Stimulated activated CD4-positive, alpha-beta T cell treated with anti-CD3 and anti-CD28 coated beads, Interleukin-4, amount 100 ng/mL, for 48 hours (primary cell): ENCODE measurements at places on chromosomes 13 and 19.

GRCh38 chr13:51282322-51282721 is 57.2 kb upstream of the SERPINE3 start:
- no peak for DNase-seq

- no peak for DNase-seq
Measured at GRCh38 chr13:20573636-20574035, 6.7 kb downstream of the IFT88 start.

GRCh38 chr13:42049454-42049813 is 986 bp downstream of the DGKH start:
- no peak for DNase-seq

GRCh38 chr13:102597029-102597961 is 509 bp downstream of the TPP2 start:
- no peak for DNase-seq

DNA sequence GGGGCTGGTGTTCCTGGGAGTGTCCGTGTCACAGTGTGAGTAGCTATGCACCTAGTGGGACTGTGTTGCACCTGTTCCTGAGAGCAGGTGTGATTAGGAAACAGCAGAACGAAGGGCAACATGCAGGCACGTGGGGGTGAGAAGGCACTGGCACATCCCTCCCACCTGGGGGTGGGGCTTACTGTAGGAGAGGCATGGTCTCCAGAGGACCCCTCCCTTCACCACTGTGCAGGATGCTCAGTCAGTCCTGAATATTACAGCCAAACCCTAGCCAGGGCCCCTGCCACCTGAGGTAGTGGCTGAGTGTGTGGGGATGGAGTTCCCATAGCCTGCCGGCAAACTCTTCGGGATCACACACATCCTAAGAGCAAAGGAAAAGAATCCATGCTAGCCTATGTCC is 99.2 kb downstream of the ZDHHC20 start:
- no peak for DNase-seq

DNA sequence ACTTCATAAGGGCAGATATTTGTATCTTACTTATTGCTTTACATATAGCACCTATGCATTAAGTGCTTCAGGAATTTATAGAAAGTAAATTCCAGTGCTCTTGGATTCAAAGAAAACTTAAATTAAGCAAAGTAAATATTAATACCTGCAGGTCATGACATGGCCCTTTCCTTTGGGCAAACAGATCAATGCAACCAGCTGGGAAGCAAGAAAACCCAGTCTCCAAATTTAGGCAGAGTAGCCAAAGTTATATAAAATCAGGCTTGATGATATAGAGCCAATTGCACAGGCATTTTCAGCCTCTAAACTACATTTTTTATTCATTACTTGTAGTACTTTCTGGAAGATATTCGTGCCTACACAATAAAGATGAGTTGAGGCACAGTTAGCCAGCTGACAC is 16.9 kb downstream of the TGDS start:
- DNase-seq, result no peak

DNA sequence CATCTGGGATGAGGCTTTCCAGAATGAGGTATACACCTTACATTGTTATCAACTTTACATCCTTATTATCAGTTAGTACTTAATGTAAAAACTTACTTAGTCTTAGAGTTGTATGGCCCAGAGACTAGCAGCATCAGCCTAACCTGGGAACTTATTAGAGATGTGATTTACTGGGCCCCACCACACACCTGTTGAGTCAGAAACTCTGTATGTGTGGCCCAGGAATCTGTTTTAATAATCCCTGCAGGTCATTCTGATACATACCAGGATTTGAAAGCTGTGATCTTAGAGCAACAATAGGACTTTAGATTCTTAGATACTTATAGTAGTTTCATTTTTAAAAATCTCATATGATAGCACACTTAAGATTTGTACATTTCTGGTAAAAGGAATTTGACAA is 17.4 kb downstream of the FNDC3A start:
- no peak for DNase-seq

GRCh38 chr13:67229481-67230403 is at the start of gene PCDH9:
Gene PCDH9, minus strand, starts transcription at chr13:67230336. Its CDS starts 1,896 bp downstream, at chr13:67228440.
- DNase-seq, result no peak

DNA sequence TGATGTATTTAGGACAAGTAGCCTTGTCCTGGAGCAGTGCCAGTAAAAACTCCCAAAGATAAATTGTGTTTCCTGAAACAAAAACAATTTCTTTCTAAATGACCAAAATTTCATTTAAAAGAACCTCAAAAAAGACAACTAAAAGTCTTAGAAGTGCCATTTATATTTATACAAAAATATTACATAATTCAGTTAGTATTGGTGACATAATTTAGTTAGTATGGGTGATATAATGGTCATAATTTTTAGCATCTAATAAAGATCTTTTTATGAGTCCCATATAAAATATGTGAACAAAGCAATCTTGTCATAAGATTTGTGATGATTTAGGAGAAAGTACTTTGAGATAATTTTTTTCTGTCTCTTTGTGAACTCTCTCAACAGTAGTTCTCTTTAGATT is 76.0 kb downstream of the ELF1 start:
- no peak for DNase-seq

GRCh38 chr19:1882786-1883692 is 2.3 kb downstream of the ABHD17A start:
- no peak for DNase-seq

DNA sequence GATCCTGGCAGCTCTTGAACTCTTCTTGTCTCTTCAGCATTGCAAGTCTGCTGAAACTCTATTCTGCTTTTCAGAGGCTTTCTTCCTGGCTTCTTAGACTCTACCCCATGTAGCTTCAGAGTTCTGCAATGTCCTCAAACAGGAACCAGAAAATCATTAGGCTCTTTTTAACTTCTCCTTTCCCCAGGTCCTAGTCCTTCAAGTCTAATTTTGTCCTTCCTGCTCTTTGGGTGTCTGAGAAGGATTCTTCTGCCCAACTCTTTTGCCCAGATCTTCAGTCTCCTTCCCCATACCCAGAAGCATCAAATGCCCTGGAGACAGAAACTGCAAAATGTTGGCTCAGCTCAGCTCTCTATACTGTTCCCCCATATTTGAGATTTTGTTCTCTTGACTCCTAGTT is 50.0 kb upstream of the CALM3 start:
- no peak for DNase-seq

DNA sequence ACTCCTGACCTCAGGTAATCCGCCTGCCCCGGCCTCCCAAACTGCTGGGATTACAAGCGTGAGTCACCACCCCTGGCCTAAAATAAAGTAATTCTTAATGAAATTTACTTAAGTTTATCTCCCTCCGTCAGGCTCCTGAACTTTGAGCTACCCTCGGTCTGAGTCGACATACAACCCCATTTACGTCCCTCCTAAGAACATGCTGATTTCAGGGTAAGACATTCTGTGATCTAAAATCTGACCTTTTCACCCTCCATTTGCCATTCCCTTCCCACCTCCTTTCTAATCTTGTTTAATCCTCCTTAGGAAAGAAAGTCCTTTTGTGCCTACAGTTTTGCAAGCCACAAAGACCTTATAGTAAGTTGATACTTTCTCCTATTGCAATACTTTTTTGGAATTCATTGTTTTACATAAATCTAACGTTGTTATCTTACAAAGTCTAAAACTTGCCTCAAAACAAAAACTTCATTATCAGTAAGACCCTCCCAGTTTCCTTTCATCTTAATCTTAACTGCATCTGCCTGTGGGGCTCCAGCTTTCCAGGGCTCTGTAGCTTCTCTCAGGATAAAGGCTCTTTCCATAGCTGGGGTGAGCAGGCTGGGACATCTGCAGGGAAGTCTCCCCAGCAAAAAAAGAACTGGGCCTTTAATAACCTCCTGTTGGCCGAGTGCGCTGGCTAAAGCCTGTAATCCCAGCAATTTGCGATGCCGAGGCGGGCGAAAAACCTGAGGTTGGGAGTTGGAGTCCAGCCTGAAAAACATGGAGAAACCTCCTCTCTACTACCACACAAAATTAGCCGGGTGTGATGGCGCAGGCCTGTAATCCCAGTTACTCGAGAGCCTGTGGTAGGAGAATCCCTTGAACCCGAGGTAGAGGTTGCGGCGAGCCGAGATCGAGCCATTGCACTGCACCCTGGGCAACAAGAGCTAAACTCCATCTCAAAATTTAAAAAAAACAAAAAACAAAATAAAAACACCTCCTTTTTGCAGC is 143.1 kb downstream of the ZNF737 start:
- DNase-seq, result no peak

DNA sequence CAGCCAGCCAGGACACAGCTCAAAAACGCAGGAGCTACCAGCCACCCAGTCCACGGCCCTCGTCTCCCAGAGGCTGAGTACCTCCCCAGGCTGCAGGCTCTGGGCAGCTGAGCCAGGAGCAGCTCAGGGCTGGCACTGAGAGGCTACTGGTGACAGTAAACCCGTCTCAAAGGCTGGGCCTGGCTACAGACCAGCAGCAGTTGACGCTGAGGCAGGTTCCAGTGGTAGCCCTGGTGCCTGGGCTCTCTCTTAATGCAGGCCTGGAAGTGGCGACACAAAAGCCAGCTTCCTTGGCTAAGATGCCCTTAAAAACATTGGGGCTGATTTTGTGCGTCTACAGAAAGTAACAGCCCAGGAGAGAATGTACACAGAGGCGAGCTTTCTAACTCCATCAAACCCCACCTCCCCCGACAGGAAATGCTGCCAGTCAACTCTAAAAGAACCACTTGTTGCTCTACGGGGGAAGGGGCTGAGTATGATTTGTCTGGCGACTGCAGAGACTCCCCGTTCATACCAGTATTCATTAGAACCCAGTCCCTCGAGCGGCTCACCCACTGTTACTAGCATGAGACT is 126.3 kb downstream of the STK24 start:
- DNase-seq, result no peak

GRCh38 chr19:55166530-55167268 is at the start of gene DNAAF3:
Gene DNAAF3, minus strand, starts transcription at chr19:55166613. Its CDS starts 200 bp downstream, at chr19:55166413.
- DNase-seq, result peak; percentile 76

DNA sequence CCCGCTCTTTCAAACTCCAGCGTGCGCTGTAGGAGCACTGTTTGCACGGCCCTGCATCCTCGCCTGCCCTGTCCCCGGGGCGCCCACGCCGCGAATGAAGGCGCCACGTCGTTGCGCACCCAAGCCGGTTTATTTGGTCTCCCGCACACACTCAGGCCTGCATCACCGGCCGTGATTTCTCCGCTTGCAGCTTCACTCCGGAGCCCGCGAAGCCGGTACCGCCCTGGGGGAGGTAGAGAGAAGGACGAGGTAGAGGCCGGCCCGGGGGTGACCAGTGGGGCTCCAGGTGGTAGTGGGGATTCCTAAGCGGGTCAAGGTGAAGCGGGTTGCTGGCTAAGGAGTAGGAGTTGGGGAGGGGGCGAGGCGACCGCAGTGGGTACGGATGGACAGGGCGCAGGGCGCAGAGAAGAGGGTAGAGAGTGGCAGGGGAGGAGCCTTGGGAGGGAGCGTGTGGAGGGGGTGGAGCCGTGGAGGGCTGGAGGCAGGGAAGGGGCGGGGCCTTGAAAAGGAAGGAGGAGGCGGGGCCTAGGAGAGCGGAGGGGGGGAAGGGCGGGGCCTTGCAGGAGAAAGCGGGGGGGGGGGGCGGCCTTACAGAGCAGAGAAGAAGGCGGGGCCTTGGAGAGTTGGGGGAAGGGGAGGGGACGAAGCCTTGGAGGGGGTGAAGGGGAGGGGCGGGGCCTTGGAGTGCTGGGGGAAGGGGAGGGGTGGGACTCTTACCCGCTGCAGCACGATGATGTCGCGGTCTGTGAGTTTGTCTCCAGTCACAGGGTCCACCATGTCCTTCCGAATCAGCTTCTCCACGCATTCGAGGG is 24.6 kb downstream of the NOSIP start:
- DNase-seq, result peak; percentile 73

DNA sequence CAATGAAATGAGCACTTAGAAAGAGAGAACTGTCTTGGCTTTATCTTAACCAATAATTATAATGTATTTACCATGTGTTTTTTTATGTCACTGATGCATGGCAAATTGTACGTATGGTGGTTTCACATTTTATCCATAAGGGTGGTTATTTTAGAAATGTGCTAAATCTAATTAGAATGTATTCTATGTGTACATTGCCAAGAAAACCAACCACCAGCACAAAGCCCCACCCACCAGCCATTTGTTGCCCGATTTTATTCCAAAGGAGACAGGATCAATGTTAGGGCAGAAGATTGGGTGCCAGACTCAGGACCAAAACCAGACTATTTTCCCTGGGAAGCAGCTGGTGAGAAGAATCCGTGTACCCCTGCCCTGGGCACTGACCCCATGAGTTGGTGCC is 63.0 kb upstream of the SOX1 start:
- DNase-seq, result no peak

GRCh38 chr13:76619631-76620030 is 266.6 kb downstream of the KCTD12 start:
- no peak for DNase-seq

GRCh38 chr13:107608736-107609135 is 606.6 kb downstream of the LIG4 start:
- DNase-seq, result no peak

DNA sequence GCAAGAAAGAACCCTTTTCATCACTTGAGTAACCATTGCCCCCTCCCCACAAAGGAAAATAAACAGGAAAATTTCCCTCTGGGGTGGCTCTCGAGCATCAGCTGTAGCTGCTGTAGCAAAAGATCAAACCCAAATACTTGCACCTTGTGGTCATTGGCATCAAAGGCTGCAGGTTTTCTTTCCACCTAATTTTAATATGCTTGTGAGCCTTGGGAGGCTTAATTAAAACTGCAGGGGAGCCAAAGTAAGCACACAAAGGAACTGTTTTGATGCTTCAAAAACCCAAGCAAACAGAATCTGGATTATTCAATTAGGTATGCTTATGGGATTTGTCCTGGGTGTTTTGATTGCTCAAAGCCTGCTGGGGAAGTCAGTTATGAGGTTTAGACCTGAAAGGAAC is 119.5 kb downstream of the SHISA2 start:
- DNase-seq, result no peak

GRCh38 chr19:33261511-33262189 is 36.0 kb upstream of the SLC7A10 start:
- DNase-seq, result no peak

DNA sequence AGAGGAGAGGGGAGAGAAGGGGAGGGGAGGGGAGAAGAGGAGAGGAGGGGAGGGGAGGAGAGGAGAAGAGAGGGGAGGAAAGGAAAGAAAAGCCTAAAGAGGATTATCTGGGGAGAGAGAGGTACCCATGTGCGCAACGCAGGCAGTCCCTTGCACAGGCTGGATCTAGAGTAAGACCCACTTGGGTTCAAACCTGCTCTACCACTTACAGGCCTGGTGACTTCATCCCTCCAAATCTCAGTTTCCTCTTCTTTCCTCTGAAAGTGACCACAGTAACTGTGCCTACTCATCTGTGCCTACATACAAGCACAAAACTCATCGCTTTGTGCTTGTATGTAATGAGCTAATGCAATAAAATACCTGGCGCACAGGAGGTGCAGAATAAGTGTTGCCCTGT is 732 bp upstream of the MAP1S start:
- no peak for DNase-seq
